ENCODE measurements at places on chromosomes 2 and 18. TPM values are rescaled to one million over a fixed set of nuclear protein-coding genes. Genes with fewer than 3 reads are reported as not detected.
A peak's percentile ranks its signal among the peaks of the same experiment; 100 is the strongest.

GRCh38 chr2:127196998-127197397 is 23.1 kb downstream of the CYP27C1 start:
- no peak for DNase-seq

DNA sequence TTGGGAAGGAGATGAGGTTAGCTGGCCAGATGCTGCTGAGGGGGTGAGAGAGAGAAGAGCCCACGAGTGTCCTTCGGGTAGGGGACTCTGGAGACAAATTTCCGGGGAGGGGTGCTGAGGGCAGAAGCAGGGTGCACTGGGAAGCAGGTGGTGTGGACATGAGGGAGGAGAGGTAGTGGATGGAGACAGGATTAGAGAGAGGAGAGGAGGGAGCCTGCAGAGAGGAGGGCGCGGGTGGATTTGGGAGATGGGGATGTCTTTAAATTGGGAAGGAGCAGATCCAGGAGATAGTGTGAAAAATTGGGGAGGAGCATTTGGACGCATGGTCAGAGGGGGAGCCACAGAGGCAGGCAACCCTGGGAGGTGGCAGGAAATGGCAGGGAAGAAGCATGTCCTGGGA is 154.7 kb downstream of the DYSF start:
- DNase-seq, result no peak

LIPG gene
- 6.3 TPM for total RNA-seq

- DNase-seq, result peak; percentile 80
Observed at GRCh38 chr2:96145036-96145847, at the start of gene DUSP2. DUSP2 (minus strand) TSS chr2:96145440; CDS start chr2:96145354, 86 bp downstream.

DNA sequence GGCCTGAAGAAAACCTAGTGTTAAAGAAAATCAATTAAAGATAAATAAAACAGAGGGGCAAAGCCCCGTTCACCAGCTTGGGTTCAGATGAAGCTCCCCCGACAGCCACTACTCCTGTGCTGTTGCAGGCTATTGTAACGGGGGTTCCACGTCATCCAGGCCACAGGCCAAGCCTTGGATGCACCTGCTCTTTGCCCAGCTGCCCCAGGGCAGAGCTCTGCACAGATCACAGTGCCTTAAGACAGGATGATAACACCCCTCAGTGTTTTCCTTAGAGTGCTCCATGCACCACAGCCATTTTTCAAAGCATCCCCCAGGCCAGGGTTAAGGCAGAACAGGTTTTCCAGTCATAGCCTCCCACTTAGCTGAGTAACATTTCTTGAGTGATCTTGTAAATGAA is 32.0 kb downstream of the FASTKD2 start:
- DNase-seq, result no peak

DNA sequence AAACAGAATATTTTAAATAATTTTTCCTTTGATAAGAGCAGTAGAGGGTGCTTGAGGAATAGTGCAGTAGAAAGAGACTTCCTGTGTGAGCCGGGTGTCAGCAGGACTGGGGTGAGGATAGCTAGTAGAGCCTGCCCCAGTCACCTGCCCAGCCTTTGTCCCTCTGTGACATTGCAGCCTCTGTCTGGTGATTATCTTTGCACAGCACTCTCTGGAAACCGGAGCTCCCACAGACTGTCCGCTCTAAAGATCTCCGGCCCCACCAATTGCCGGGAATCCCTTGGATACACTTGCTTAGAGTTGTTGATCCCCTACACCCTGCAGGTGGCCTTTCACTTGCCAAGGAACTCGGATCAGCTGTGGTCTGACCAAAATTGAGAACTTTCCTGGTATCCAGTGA is 1081.3 kb upstream of the TMEFF2 start:
- DNase-seq, result no peak

- peak; percentile 11 for DNase-seq
Observed at GRCh38 chr18:50401888-50402287, 27.0 kb downstream of the SKA1 start.

DNA sequence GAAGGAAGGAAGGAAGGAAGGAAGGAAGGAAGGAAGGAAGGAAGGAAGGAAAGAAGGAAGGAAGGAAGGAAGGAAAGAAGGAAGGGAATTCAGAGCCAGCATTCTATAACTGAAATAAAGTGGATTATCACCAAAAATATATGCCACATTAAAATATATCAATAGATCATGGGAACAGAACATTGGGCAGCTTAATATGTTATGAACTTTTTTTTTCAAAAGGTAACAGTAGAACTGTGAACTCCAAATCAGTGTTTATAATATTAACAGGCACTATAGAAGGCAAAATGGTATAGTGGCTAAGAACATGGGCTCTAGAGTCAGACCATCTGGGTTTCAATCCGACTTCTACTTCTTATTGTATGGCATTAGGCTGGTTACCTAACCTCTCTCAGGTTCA is 313.5 kb downstream of the EXOC6B start:
- DNase-seq, result no peak

CHPF gene
- 58.8 TPM for total RNA-seq

TUBA4B gene
- 0.04 TPM for total RNA-seq

DNA sequence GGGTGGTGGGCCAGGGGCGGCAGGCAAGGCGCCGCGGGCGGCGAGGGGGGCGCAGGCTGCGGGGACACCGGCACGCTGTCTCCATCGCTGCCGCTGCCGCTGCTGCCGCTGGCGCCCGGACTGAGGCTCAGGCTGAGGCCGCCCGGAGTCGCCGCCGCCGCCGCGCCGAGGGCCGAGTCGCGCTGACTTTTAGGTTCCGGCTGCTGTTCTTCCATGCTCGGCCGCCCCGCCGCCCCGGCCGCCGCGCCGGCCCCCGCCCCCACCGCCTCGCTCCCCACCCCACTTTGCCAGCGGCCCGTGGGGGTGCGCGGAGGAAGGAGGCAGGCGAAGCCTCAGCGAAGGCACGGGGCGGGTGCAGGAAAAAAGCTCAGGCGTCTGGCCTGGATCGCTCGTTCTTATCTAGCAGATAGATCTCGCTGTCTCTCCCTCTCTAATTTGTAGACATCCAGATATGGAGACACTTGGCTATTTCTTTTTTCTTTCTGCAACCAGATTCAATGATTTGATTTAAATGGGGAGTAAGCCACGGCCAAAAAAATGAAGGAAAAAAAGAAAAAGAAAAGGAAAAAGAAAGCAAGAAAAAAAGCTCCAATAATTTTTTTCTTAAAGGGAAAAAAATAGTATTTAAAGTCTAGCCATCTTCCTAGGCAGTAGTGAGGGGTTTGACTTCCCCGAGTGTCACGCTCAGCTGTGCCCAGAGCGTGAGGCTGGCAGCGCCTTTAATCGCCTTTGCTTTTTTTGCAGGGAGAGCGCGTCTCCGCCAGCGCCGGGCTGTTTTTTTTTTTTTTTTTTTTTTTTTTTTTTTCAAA is at the start of gene EN1:
EN1 (minus strand) TSS at position 696 of the 809 bp plus-strand sequence; CDS start at position 215, 481 bp downstream.
- DNase-seq, result peak; percentile 60

GRCh38 chr2:229372207-229372606 is 101.1 kb upstream of the PID1 start:
- no peak for DNase-seq

AGXT gene
- 0.13 TPM for total RNA-seq

DNA sequence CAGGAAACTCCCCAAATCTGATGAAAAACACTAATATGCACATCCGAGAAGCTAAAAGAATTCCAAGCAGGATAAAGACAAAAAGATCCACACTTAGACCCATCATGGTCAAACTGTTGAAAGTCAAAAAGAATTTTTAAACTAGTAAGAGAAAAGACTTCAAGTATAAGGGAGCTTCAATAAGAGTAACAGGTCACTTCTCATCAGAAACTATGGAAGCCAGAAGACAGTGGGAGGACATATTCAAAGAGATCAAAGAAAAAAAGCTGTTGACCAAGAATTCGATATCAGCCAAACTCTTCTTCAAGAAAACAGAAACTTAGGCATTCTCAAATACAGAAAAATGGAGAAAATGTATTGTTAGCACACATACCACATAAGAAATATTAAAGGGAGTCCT is 50.4 kb downstream of the ZC3H8 start:
- no peak for DNase-seq

- DNase-seq, result no peak
Observed at GRCh38 chr2:1718339-1719220, 25.7 kb downstream of the PXDN start.

RAPGEF4 gene
- 1.2 TPM for total RNA-seq

TRIM43 gene
- not detected for total RNA-seq

DNA sequence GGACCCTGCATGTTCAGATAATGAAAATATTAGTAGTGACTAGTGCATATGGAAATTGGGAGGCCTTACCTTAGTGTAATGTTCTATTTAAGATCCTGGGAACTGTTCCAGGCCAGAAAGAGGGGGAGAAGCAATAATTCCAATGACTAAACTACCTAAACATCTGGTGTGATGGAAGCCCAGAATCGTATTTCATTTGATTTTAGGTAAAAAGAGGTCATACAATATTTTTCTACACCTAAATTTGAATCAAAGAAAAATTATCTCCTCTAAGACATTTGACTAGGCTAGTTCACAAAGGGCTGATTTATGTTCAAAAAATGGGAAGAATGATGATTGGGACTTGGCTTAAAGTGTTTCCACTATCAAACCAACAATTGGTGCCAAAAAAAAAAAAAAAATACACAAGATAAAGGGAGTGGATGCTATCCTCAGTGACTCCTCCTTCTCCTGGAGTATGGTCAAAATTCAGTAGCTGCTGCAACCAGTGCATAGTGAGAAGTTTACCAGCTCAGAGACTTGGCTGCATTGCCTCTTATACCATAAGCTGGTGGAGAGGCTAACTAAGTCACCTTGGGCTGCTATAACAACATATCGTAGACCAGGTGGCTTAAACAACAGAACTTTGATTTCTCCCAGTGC is 1038.3 kb upstream of the ACVR2A start:
- DNase-seq, result peak; percentile 35

IL36B gene
- total RNA-seq, result not detected

REEP1 gene
- total RNA-seq, result 48.0 TPM

CD8B2 gene
- total RNA-seq, result 0.09 TPM

GRCh38 chr2:134323777-134324176 is 69.9 kb downstream of the MGAT5 start:
- no peak for DNase-seq

RAMP1 gene
- total RNA-seq, result 41.5 TPM

RBM44 gene
- total RNA-seq, result 1.5 TPM

DNA sequence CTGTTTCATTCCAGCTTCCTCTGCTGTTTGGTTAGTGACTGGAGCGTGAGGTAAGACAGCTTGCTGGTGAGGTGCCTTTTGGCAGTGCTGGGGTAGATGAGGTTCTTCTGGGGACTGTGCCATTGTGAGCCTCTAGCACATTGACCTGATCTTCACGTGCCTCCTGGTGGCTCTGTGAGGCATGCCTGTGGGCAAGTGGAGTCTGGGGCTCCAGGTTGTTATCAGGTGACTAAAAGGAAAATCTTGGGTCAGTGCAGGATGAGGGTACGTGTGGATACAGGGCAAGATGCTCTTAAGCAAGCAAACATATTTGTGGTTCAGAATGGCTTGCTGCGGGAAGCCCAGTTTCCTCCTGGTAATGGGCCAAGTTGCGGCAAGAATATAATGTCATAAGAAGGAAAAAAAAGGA is 75.4 kb downstream of the FHOD3 start:
- no peak for DNase-seq

SLC8A1 gene
- 36.8 TPM for total RNA-seq

DNA sequence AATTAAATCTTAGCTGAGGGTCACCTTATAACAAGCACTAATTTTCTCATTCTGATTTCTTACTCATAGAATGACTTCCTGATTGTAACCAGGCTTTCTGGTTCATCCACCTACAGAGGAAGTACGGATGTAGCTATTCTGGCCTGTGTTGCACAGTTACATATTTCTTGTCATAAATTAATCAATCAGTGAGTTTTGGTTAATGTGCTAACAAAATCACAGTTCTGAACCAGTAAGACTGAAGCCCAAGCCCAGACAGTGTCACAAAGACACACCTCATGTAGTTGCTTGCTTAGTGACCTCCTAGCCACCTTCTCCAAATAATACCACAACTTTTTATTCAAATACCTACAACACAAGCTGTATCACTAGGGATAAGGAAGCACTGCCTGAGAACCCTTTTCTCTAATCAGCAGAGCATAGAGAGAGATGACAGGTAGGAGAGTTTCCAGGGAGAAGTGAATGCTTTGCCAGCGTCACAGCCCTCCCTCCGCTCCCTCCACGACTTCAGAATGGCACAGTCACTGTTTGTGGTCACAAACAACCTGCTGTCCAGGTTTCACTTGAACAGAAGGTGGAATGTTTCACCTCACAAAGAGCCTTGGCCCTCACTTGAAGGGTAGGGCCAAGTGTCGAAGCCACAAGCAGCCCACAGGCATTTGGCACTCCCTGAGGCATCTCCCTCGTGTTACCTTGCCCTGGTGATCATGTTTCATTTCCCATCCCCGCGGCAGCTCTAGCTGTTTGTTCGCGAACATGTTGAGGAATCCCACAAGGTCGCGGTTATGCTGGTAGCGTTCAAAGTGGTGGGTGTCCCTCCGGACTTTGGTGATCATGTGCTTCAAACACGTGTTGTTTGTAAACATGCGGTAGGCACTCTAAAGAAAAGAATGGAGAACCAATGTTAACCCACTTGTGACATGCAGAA is 120.8 kb upstream of the STK17B start:
- DNase-seq, result no peak

- DNase-seq, result no peak
Observed at GRCh38 chr2:59177748-59178147, 936.6 kb upstream of the FANCL start.

- DNase-seq, result peak; percentile 96
Observed at GRCh38 chr2:189549449-189549832, 31.1 kb downstream of the SLC40A1 start.

MATN3 gene
- 0.31 TPM for total RNA-seq

GRCh38 chr18:58390399-58390798 is 238.5 kb downstream of the ALPK2 start:
- DNase-seq, result peak; percentile 84

HOXD13 gene
- total RNA-seq, result 0.31 TPM

UGT1A6 gene
- not detected for total RNA-seq

- no peak for DNase-seq
Observed at GRCh38 chr2:3827673-3828575, 124.5 kb downstream of the DCDC2C start.

- no peak for DNase-seq
Observed at GRCh38 chr2:30612371-30612770, 165.3 kb downstream of the LCLAT1 start.

CXCR1 gene
- not detected for total RNA-seq

DNA sequence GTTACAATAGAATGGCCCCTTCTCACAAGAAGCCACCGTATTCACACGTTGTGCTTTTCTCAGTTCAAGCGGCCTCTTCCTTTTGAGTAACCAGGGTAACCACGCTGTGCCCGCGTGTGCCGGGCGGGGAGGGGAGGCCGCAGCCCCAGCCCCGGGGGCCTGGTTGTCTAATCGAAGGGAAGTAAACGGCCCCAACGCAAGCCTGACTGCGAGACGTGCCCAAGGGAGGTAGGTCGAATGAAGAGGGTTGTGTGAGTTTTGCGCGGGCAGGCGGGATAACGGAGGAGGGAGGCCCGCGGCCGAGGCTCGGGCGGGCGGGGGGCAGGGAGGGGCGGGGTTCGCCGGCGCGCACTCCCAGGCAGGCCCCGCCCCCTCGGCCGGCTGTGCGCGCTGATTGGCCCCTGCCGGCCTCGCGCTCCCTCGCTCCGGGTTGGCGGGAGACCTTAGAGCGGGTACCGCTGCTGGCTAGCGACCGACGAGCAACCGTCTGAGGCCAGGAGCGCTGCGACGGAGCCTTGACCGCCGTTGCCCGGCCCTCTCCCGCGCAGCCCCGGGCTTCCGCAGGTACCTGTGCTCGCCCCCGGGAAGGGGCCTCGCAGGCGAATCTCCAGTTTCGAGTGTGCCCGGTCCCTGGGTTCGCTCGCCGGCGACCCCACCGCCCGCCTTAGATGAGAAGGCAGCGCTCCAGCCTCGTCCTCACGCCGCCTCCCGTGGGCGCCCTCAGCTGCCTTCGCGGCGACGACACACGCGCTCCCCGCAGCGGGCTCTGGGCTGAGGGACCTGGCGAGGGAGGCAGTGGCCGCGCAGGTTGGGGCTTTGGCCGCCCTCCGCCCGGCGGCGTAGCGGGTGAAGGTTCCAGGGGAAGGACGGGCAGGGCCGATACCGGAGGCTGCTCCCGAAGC is at the start of gene SPDYA:
SPDYA (plus strand) TSS at position 451 of the 902 bp plus-strand sequence. CDS start 5,181 bp downstream, outside the sequence.
- DNase-seq, result peak; percentile 75

RESP18 gene
- not detected for total RNA-seq
